Activated CD4-positive, alpha-beta T cell treated with anti-CD3 and anti-CD28 coated beads, Interleukin-2, amount 10 ng/mL, durations not matched to agents 7 days and 5 days (primary cell): ENCODE measurements at places on chromosomes 2 and 18. TPM values are rescaled to one million over a fixed set of nuclear protein-coding genes. Genes with fewer than 3 reads are reported as not detected.

The CD207 gene
- total RNA-seq: not detected

The GPR45 gene
- total RNA-seq: not detected

The SERPINB10 gene
- total RNA-seq: not detected

The RNF144A gene
- 89.6 TPM for total RNA-seq

The MSTN gene
- total RNA-seq: not detected

The LHCGR gene
- not detected for total RNA-seq

The SLC19A3 gene
- not detected for total RNA-seq

The COL3A1 gene
- total RNA-seq: not detected

The RFTN2 gene
- total RNA-seq: not detected

The CAVIN2 gene
- not detected for total RNA-seq

The RAB27B gene
- 4.8 TPM for total RNA-seq

The ALPG gene
- not detected for total RNA-seq

The ZDBF2 gene
- 12.4 TPM for total RNA-seq

The CCDC178 gene
- total RNA-seq: not detected

The GPBAR1 gene
- 1.0 TPM for total RNA-seq

The DSG4 gene
- total RNA-seq: not detected

The RTP5 gene
- not detected for total RNA-seq

The CDCA7 gene
- total RNA-seq: 105 TPM

The MRO gene
- not detected for total RNA-seq

The RETSAT gene
- 24.7 TPM for total RNA-seq

The CRYGD gene
- total RNA-seq: not detected

The TBC1D8 gene
- total RNA-seq: 0.50 TPM

The AP1S3 gene
- 6.5 TPM for total RNA-seq

The FEV gene
- not detected for total RNA-seq

The TEX44 gene
- not detected for total RNA-seq

The REG1B gene
- total RNA-seq: not detected

The LAPTM4A gene
- 52.1 TPM for total RNA-seq

The UCN gene
- 2.3 TPM for total RNA-seq

The KLF7 gene
- total RNA-seq: 35.3 TPM

The ADCYAP1 gene
- not detected for total RNA-seq

The POTEI gene
- not detected for total RNA-seq
